ENCODE measurements at places on chromosomes 7 and 10.

DNA sequence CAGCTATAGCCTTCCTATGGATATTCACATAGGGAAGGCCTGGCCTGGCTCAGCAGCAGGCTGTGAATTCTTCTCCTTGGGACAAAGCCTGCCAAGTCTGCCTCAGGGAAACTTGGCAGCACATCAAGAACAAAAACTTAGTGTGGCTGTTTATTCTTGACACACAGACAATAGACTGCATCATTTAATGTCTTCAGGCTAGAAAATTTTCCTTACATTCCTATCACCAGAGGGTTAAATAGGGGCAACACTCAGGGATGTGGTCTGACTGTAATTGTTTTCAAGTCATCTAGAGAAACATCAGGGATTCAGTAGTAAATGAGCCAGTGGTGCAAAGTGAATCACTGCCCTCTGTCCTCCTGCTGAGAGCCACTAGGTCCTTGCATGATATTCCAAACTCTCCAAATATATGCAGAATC lies 137.3 kb downstream of the SEMA3C start:
- peak; percentile 30 for DNase-seq

- DNase-seq, result no peak
Measured at GRCh38 chr7:112806156-112806555, 16.0 kb upstream of the TMEM168 start.

- no peak for DNase-seq
Measured at GRCh38 chr10:2222631-2223030, 485.3 kb upstream of the ADARB2 start.

DNA sequence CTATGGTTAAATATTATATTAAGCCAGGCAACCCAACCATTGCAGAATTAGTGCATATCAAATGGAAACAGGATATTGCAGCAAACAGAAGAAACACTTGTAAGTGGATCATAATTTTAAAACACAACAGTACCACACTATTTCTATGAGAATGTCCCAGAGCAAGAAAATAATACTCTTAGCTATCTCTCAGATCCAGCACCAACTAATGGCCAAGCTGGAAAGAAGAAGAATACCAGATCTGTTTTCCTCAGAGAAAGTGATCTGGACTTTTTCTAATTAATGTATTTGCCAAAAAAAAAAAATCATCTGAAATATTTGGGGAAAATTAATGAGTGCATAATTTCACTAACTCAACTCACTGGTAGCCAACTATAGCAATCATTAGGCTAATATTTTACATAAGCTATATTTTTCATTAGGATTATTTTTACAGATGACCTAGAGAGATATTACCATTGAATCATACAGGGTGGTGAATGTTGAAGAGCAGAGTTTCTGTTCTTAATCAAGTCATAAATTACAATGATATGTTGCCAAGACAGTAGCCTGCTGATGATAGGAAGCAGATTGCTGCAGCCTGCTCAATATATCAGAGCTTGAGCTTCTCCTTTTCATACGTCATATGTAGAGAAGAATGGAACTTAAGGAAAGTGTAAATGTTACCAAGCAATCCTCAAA lies 995.4 kb upstream of the LRRN3 start:
- no peak for DNase-seq

DNA sequence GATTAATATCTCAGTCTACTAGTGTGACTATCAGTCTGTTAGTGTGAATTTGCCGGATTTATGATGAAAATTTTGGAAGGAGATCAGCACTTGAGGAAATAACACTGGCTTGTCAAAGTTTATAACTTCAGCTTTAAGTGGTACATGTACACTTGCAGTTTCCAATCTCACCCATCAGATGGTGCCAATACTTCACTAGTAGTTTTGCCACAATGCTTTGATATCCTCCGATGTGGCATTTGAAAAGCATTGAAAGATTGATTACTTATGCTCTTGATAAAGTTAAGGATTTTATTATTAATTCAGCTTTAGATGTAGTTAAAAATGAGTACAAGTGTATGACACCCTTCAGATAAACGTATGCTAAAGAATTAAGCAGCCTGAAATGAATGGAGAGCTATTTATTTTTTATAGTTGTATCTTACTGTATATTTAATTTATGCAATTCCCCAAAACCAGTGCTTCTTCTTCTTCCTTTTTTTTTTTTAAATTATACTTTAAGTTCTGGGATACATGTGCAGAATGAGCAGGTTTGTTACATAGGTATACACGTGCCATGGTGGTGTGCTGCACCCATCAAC lies 98.2 kb downstream of the ANLN start:
- DNase-seq, result peak; percentile 22

GRCh38 chr10:113100281-113100680 lies 150.2 kb downstream of the TCF7L2 start:
- DNase-seq, result no peak

GRCh38 chr7:94962661-94963060 lies 55.3 kb downstream of the PPP1R9A start:
- DNase-seq, result peak; percentile 20

DNA sequence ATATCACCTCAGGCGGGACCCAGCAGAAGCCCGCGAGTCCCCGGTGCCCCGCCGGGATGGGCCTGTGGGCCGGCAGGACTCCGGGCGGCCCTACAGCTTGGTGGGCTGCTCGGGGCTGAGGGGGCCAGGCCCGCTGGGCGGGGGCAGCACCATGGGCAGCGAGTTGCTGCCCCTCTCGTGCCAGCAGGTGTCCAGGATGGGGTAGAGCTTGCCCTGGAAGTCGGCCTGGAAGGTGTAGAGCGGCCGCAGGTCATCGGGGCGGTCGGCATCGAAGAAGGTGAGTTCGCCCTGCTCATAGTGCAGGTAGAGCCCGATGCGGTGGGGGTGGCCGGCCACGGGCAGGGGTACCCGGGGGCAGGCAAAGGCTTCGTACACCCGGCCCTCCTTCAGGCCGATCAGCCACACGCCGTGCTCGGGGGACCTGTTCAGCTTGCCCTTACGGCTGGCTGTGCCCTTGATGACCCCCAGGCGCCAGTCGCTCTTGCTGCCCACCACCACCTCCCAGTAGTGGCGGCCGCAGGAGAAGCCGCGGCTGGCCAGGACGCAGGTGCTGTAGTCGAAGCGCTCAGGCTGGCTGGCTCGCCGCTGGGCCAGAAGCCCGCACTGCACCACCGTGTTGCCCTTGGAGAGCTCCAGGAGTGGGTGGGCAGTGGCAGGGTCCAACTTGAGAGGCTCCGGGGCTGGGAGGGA lies 4.3 kb upstream of the NSUN5 start:
- DNase-seq, result no peak

- DNase-seq, result no peak
Measured at GRCh38 chr7:33044986-33045385, 17.6 kb downstream of the NT5C3A start.

DNA sequence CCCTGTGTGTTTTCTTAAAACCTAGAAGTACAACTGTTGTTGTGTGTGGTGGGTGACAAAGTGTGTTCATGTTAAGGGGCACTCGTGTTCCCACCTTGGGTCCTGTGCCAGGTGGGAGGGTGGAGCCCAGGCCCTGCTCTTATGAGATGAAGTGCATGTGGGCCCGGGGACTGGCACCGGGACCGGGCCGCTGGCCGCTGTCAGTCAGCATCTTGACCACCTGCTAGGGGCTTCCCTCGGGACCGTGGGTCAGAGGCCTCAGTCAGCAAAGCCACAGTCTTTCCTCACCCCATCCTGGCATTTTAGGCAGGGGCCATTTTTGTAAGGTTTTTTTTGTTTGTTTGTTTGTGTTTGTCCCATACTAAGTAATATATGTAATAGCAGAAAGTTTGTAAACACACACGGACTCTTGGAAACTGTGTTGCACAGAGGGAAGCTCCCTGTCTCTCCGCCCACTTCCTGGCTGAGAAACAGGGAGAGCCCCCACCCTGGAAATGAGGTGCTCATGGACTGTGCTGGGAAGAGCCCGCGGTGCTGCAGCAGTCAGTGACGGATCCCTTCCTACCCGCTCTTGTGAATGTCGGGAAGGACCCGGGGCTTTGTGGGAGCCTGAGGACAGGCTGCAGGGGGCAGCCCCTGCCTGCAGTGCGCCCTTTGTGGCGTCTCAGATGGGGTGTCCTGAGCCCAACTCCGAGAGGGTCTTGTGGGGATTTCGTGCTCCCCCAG lies 13.4 kb downstream of the AGAP3 start:
- no peak for DNase-seq

GRCh38 chr7:116713918-116714317 lies 41.9 kb downstream of the MET start:
- no peak for DNase-seq

DNA sequence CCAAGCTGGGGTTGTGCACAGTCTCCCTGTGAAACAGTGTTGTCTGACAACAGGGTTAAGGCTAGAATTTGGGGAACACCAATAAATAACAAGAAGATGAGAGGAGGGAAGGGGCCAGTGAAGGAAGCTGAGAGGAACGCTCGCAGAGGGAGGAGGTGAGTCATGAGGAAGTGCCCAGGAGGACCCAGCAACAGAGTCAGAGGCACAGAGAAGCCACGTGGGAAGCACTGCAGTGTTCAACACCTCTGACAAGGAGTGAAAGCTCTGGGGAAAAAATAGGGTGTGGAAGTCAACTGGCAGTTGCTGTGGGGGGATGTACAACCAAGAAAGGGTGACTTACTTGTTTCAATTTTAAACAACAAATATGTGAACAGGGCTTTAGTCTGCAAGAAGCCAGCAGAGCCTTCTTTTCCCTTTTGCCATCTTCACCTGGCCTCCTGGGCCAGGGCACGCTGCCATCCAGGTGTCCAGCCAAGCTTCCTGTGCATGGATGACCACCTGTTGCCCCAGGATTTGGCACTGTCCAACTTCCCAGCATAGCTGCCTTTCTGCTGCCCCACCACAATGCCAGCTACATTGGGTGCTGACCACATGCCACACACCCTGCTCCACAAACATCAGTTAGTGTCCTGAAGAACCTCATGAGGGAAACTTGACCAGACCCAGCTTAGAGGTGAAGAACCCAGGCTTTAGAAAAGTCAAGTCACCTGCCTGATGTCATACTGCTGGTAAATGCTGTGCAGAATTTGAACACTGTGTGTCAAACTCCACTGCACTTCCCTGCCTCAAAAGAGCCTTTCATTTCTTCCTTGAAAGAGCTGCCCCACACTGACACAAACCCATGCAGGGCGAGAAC lies 69.6 kb downstream of the ATXN7L1 start:
- DNase-seq, result no peak

GRCh38 chr7:69624435-69625230 lies 26.4 kb downstream of the AUTS2 start:
- no peak for DNase-seq

- no peak for DNase-seq
Measured at GRCh38 chr7:139687980-139688632, 89.7 kb downstream of the HIPK2 start.

DNA sequence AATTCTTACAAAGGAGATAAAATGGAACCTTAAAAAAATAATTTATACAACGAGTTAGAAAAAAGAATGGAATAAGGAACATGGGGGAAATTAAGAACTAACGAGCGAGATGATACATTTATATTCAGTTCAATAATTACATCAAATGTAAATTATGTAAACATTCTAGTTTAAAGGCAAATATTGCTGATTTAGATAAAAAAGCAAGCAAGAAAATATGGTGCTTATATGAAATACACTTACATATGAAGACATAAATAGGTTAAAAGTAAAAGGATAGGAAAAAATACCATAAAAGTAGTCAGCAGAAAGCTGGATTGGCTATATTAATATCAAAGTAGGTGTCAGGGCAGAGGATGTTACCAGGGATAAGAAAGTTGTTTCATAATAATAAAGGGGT lies 127.0 kb upstream of the AHR start:
- DNase-seq, result no peak

- no peak for DNase-seq
Measured at GRCh38 chr7:142175594-142175993, 64.1 kb downstream of the MGAM2 start.

DNA sequence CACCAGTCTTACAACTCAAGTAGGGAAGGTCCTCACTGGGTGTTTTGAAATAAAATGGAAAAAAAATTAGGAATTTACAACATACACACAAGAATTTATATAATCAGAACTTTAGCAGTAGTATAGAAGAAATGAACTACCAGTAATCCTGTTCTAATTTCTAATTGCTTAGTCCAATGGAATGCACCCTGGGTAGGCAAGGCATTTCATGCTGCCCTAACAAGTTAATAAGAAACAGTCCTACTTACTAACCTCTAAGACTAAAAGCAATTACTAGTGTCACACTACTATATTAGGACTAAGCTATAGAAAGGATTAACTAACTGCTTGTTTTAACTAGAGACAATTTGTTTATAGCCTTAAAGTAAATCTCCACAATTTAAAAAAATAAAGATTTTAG lies 158.1 kb downstream of the BTAF1 start:
- DNase-seq, result no peak

DNA sequence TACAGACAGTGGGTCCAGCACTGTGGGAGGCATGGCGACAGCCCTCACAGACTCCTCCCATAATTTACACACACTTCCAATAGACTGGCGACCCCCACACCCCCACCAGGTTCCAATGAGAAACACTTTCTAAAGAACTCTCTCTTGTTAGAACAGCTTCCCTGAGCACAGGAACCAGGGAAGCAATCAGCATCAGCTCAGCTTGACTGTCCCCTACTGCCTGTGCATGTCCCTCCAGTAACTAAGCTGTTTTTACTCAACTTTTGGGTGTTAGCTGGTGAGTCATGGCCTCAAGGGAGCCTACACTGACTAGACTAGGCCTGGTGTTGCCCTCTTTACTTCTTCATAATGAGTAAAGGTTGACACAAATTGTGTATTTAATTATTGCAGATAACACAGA lies 32.6 kb upstream of the HERPUD2 start:
- no peak for DNase-seq

DNA sequence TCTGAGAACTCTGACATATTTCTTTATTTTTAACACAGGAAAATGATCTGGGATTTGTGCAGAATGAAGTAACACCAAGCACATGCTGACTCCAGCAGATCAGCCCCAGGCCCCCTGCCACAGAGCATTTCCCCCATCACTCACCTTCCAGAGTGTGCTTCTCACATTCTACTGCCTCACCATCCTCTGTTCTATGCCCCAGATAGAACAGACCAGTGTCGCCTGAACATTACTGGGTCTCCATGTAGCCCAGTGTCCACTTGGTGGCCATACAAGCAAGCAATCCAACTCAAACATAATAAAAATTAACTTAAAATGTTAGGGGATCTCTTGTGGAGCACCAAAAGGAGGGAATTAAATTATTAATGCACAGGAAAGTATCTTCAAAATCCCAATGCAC lies 58.8 kb downstream of the SORBS1 start:
- no peak for DNase-seq

DNA sequence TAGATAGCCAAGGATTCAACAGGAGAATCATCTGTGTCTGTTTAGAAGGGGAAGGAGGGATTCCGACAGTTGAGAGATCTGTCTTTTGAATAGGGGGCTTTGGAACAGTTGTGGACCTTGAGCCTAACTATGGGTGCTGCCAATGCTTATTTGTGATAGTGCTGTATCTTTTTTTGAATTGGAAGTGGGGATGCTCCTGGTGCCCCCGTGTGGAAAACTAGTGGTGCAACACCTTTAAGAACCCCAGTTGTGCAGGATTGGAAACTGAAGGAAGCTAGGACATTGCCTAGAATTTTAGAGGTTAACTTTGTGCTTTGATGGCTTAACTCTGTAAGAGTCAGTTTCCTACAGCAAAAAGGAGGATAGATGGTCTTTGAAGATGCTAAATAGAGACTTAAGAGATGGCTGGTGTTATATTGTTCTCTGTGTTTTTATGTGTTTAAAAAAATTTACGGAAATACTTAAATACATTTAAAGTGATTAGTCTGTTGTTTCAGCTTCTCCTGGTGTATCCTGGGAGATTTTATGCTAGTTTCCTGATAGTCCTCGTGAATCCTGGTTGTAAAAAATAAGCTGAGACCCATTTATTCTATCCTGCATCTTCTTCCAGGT lies 69.3 kb downstream of the AP3M1 start:
- DNase-seq, result no peak

GRCh38 chr7:88628363-88629085 lies 131.0 kb upstream of the ZNF804B start:
- no peak for DNase-seq

Measured in SK-N-MC (cell line).